ENCODE measurements at places on chromosomes 5 and 9.

GRCh38 chr5:134413046-134413445, 1.4 kb upstream of the CDKN2AIPNL start:
- DNase-seq = no peak

GRCh38 chr5:555058-555623, 30.9 kb upstream of the SLC9A3 start:
- DNase-seq = no peak

- DNase-seq = no peak
Measured at GRCh38 chr9:80498001-80498555, 926.3 kb downstream of the TLE4 start.

- DNase-seq = no peak
Measured at GRCh38 chr9:135212961-135213360, 125.5 kb downstream of the OLFM1 start.

DNA sequence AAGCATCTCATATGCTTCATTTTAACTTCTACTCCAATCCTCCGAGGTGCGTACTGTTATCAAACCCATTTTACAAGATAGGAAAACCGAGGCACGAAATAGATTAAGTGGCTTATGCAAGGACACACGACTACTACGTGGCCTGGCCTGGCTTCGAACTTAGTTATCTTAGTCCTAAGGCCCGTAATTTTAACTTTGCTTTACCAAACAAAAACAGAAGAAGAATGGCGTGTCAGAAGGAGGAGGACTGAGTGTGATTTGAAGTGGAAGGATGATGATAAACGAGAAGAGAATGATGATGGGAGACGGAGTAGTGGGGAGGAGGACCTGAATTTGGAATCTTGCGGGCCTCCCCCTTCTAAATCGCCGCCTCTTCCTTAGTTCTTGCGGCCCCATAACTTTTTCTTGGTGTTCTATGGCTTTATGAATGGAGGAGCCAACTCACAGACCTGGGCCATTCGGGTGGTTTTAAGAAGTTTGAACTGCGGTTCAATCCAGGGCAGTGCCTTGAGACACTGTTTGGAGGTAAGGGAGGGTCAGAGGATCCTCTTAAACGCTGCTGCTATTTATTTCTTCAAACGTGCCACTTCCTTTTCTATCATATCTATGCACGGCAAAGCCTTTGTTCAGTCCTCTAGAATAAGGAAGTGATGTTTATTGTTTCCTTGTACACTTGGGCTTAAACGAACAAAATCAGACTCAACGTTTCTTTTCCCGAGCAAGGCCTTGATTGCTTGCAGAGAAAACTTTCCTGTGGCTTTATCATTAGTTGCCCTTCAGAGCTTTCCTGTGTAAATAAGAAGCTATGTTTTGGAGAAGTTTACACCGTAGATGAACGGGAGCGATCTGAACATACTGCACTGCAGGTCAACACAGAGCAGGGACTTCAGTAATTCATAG, 795 bp downstream of the CNOT8 start:
- DNase-seq = no peak

GRCh38 chr5:122576256-122577016, 198.4 kb upstream of the SNX2 start:
- no peak for DNase-seq

DNA sequence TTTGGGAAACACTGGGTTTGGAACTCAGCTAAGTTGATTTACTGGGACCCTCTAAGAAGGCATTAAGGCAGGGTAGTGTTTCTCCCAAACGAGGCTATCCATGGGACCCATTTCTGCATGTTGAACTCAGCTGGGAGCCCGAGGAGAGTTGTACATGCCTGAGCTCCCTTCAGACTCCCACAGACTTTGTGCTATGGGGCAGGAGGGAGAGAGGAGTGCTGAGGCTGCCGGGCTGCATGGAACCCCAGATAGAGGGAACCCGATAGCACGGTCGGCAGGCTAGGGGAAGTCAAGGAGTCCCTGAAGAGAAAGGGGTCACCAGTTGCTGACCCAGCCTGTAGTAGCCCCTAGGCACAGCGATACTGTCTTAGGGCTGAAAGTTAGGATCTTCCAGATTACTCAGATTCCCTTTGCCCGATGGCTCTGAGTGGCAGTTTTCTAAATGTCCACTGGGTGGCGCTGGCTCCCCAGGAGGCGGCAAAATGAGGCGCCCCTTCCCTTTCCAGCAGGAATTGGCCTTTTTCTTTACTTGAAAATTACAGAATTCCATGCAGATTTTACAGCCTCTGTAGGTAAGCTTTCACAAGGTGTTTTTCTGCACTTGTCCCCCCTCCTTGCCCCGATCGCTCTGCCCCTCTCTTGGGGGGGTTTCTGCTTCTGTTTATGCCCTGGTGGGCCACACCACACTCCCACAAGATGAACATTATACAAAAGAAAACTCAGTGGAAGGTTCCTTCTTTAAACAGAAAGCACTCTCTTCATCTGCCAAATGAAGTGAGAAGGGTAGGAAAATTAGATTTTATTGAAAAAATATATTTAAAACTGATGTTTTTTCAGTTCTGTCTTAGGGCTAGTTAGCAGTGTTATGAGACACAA, 17.8 kb downstream of the NANS start:
- no peak for DNase-seq

GRCh38 chr9:19931098-19931890, 142.5 kb upstream of the SLC24A2 start:
- no peak for DNase-seq

GRCh38 chr9:136665704-136666371, 3.1 kb downstream of the EGFL7 start:
- DNase-seq = no peak

- peak; percentile 96 for DNase-seq
Measured at GRCh38 chr5:52895075-52895474, 94.1 kb upstream of the ITGA2 start.

- no peak for DNase-seq
Measured at GRCh38 chr9:83153030-83153429, 90.1 kb upstream of the RASEF start.

- DNase-seq = peak; percentile 58
Measured at GRCh38 chr9:34139477-34140146, 13.1 kb upstream of the DCAF12 start.

DNA sequence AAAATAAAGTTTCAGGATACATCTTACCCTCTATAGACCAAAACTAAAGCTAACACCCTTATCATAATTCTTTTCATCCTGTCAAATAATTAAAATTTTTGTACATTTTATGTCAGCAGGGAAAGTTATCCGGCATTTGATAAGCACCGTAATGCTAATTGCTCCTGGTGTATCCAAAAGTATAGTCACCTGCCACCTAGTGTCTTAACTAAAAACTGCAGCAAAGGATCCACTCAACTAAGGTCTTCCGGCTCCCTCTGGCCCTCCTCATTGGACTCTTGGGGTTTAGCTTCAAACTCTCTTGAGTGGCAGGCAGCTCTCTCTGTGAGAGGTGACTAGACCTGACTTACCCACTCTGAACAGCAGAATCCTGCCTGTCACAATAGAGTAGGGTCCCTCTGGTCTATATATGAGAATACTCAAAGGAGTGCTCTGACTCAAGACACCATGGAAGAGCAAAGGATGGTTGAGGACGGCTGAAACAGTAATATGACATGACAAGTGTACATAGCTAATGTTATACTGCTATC, 60.4 kb upstream of the CAST start:
- DNase-seq = peak; percentile 30

DNA sequence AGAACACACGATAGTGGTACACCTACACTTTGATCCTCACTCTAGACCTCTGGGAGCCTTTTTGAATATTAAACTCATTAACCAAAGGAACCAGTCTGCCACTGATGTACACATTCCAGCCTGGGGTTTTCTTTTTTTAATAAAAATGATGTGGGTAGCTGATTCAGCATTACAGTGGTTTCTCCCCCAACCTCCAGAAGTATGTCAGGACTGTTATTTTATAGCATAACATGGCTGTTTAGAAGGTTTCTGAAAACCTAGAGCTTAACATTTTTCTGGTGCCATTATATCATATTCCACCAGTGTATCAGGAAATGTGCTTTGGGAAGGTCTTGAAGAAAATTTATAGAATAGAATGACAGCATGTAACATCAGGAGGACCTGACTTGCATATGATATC, 540.9 kb upstream of the WWC1 start:
- no peak for DNase-seq

- no peak for DNase-seq
Measured at GRCh38 chr9:33320568-33321261, 30.4 kb downstream of the NFX1 start.

DNA sequence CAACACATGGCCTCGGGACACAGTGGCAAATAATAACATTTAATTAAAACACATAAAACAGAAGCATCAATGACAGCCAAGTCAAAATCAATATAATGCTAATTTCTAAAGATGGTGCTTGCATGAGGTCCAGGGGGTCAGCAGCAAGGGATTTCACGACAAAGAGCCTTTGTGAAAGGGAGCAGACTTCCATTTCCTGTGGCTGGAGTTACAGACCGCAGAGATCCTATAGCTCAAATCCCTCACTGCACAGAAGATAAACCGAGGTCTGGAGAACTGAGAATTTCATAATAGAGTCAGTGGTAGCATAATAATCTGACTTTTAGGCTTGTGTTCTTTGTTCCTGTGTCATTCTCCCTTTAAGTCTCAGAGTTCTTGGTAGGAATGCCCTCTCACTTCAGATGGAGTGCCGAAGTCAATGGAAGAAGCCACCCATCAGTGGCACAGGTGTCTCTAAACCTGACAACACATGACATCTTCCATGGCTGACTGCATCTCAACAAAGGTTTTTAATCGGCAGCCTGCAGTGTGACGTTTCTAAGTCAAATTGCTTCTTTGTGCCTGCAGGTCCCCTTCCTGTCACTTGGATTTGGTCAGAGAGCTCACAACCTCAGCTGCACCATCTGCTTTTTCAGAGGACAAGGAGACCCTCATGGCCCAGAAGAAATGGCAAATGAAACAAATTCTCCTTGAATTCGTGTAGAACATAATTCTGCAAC, 67.4 kb downstream of the CARTPT start:
- DNase-seq = no peak

DNA sequence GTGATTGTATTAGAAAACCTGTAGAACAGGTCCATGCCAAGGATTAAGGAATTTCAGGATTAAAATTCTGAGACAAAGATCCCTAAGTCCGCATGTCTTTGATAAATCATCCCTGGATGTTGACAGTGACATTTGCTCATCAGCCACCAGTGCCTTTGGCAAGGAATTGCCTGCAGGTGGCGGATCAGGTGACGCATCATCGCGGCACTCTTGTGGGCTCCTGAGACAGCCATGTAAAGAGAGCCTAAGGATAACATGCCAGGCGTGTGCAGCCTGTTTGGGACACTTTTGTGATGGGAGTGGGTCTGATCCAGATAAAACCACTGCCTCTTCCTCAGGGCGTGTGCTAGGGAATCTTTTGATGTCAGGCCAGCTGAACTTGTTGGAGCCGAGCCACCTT, 40.6 kb downstream of the ADCY2 start:
- no peak for DNase-seq

- no peak for DNase-seq
Measured at GRCh38 chr5:168062239-168062638, 229.2 kb upstream of the WWC1 start.

- DNase-seq = no peak
Measured at GRCh38 chr5:167294882-167295680, 996.4 kb upstream of the WWC1 start.

- DNase-seq = no peak
Measured at GRCh38 chr5:111933086-111933485, 176.1 kb upstream of the NREP start.

- DNase-seq = no peak
Measured at GRCh38 chr5:172875505-172876279, 41.6 kb downstream of the ERGIC1 start.

DNA sequence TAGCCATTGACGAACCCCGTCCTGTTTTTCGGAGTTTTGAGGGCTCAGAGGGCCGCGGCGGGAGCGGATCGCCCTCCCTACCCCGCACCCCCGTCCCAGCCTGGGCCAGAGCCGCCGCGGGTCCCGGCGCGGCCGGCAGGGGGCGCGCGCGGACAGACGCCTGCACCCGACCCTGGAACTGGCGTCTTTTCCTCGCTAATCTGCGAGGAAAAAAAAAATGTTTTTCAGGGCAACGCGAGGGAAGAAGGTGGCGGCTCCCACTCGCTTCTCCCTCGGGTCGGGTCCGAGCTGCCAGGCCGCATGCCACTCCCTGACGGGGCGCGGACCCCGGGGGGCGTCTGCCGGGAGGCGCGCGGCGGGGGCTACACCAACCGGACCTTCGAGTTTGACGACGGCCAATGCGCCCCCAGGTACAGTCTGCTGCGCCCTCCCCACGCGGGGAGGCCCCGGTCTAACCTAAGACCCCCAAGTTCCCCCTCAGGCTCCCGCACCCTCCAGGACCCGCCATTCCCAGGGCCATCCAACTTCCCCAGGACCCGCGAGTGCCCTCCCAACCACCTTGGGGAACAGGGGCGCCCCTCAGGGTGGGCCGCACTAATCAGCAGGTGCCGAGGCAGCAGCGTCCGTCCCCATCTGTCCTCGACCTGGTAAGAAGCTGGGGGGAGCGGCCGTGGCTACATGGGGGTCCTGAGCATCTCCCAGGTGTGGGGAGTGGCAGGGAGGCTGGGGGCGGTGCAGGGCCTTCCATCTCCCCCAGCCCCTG, at the start of gene KCNT1:
Gene KCNT1, plus strand, starts transcription at position 227 of the 763 bp plus-strand sequence. Its CDS starts 74 bp downstream, at position 301.
- DNase-seq = no peak

- DNase-seq = no peak
Measured at GRCh38 chr5:31944684-31945445, 229.3 kb downstream of the GOLPH3 start.

DNA sequence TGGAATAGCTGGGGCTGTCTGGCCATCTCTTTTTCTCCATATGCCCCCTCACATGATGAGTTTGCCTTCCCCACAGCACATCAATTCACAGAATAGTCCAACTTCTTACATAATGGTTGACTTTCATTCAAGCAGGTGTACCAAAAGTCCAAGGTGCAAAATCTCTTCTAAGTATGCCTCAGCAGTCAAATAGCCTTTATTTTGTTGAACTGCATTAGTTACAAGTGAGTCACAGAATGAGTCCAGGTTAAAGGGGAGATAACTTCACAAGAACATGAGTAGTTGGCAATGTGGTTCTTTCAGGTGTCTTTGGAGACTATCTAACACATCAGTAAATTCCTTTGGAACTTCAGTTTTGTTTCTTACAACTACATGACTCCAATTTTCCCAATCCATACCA, 672.5 kb downstream of the PRELID2 start:
- no peak for DNase-seq

DNA sequence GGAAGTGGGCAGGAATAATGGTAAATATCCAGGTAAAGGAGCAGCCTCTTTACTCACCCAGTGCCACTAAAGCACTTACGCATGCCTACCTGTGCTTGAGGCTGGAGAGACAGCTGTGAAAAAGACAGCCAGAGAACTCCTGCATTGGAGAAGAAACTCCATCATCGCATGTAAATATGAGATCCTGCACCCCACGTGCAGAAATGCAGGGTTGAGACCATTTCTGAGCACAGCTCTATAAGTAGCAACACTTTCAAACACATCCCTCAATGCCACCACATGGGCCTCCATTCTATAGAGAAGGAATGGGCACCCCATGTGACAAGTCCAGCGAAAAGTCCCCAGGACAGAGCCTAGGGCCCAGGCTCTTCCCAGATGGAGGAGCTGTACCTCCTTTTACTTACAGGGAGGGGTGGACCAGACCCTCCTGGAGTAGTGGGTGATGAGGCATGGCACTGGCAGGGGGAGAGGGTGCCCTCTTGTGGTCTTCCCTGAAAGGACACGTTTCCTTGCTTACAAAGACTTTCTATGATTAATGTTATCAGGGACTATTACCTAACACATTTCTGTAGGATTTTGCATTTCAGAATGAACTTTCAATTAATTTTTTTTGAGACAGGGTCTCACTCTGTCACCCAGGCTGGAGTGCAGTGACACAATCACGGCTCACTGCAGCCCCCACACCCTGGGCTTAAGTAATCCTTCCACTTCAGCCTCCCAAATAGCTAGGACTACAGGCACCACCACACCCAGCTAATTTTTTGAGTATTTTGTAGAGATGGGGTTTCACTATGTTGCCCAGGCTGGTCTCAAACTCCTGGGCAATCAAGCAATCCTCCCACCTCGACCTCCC, 55.3 kb upstream of the IL17B start:
- DNase-seq = no peak
